ENCODE measurements at places on chromosomes 6 and 20.

DNA sequence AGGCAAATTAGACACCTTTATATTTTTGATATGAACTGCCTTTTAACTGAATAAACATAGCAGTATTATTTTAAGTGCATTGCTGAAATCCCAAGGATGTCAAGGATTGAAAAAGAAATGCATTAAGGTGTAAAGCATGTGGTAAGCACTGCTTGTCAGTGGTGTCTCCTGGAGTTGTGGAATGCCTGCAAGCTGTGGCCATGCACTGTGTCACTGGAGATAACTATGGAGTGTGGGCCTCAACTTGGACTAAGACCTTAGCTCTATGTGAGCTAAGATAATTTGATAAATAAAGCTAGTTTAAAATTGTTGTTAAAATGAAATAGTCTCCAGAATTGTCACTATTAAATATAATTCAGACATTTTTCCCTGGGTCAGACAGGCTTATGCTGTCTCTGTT lies 156.6 kb upstream of the OPRM1 start:
- DNase-seq: no peak

GRCh38 chr6:39092124-39092523 lies 22.9 kb downstream of the SAYSD1 start:
- peak; percentile 14 for DNase-seq

GRCh38 chr6:143821359-143821758 lies 21.8 kb upstream of the LTV1 start:
- DNase-seq: no peak

DNA sequence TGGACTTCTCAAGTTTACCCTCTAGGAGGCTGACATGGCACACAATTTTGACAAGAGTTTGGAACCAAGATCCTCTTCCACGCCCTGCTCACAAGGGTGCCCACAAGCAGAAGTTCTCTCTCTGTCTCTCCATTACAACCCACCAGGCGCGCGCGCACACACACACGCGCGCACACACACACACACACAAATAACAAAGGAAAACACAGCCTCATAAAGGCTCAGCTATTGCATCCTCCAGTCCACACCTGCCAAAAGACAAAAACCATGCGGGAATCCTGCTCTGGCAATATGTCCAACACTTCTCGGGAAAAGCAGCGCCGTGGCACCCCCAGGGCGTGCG lies 870 bp downstream of the PAK5 start:
- no peak for DNase-seq

- DNase-seq: no peak
Observed at GRCh38 chr20:31578448-31579138, 26.5 kb upstream of the ID1 start.

DNA sequence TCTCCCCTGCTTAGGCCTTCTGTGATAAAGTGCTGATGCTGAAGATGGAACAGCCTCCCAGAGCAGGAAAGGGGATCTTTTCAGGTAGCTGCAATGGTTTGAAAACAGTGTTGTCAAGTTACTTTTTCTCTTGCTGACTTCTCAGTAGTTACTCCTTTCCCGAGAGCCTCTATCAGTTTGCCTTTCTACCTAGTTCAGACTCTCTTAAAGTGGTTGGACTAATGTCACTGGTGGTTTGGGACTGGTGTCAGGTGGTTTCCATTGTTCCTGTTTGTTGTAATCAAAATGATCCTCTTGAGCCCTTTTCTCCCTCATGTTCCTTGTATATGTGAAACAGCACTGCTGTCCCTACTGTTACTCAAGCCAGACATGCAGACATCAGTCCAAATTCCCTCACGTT lies 91.4 kb downstream of the FAM217A start:
- DNase-seq: no peak

- no peak for DNase-seq
Observed at GRCh38 chr6:74284284-74284683, 588.3 kb downstream of the CD109 start.

- DNase-seq: no peak
Observed at GRCh38 chr6:107989166-107990094, 31.4 kb upstream of the SEC63 start.

DNA sequence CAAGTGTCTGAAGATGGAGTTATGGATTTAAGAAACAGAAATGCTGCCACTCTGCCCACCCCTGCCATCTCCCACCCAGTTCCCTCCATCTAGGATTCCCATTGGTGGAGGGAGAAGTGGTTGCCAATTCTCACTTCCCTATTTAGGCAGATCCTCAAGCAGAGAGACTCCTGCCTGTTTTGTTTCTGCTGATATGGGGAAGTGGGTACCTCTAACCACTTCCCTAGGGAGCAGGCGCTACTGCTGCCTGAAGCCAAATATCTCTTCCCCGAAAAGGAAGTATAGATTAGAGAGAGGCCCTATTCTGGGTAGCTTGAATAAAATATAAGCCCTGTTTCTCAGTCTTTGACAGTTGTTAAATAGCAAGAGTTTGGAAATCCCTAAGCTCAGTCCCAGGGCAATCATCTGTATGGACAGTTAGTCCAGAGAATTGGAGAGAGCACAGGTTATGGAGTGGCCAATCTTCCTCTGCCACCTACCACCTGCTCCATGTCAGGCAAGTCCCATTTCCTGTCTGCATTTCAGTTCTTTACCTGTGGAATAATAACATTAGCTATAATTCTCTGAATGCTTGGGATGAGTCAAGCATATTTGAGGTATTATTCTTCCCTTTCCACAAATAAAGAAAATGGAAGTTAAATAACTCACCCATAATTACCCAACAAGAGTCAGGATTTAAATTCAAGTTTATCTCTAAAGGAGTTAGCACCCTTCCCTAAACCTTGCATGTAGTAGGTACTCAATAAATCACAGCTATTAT lies 2.6 kb upstream of the ADGB start:
- no peak for DNase-seq

DNA sequence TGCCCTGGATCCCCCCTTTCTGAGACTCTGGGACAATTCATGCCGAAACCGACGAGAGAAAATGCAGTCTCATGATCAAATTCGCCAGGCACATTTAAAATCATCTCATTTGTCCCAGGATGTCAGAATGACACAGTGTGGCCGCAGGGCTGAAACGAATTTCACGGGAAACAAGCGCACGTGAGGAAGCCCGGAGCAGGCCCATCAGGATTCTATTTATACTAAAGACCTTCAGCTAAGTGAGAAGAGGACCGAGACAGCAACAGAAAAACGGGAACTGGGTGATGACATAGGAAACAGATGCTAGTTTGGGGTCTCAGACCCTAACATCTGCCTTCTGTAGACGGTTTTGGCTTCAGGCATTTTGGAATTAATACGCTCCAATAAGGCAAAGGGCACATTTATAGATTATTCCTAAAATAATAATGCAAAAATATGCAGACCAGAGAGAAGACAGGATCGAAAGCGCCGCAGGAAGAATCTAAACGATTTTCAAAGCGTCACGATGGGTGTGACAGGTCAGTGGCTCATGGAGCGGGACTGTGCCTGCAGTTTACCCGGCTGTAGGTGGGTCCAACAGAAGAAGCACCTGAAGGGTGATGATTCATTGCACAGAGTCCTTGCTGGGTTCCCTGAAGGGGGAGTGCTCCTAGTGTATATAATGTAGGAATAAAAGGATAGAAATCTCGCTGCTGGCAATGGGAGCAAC lies 80.8 kb upstream of the MPC1 start:
- no peak for DNase-seq

DNA sequence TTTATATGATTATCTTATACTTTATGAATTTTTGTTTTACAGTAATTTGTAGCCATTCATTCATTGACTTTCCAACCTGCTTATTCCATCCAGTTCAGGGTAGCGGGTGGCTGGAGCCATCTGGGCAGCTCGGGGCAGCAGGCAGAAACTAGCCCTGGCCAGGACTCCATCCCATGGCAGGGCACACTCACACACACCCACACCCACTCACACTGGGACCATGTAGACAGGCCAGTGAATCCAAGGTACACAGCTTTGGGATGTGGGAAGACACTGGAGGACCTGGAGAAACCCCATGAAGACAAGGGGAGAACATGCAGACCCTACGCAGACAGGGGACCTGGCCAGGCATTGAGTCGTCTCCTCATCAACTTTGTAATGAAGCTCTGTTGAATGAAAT lies 84.8 kb downstream of the ADGRG6 start:
- no peak for DNase-seq

- DNase-seq: peak; percentile 45
Observed at GRCh38 chr20:1005452-1006027, 3.4 kb upstream of the RSPO4 start.

DNA sequence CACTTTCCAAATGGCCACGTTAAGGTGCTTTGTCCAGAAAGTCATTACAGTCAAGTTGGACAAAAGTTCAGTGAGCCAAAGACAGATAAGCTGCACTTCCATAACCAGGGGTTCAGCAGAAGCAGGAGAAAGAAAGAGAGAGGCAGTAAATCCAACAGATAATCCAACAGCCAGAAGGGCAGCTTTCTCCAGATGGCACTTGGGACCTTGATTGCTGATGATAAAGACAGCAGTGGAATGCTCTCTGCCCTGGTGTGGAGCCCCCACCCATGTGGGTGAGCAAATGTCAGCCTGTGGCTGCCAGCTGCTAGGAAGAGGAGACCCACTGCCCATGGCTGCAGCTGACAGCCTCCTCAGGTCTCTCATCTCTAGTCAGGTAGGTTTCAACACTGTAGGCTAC lies 18.7 kb upstream of the NRSN1 start:
- no peak for DNase-seq

DNA sequence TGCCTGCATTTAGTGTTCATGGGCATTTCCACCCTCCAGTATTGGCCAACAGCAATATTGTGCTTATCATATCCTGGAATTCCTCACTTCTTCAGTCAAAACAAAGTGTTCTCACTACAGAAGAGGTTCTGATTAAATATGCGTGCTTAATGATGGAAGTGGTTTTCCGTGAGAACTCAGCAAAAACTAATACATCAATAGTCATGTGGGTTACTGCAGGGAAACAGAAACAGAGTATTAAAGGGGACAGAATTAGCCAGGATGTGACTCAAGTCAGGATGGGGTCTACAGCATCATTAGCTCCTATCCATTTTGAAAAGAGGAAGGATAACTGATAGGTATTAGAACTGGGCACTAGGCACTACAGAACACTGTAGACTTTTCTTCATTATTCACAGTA lies 384.6 kb downstream of the CDKAL1 start:
- no peak for DNase-seq

- DNase-seq: peak; percentile 19
Observed at GRCh38 chr20:45817376-45818194, 5.1 kb downstream of the UBE2C start.

DNA sequence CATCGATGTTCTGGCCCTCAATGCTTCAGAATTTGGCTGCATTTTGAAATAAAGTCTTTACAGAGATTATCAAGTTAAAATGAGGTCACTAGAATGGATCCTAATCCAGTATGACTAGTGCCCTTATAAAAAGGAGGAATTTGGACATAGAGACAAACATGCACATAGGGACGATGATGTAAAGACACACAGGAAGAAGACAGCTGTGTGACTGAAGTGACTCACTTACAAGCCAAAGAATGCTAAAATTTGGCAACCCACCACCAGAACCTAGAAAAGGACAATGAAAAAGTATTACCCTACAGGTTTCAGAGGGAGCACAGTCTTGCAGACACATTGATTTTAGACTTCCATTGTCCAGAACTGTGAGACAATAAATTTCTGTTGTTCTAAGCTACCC lies 322.8 kb upstream of the GJE1 start:
- DNase-seq: no peak

GRCh38 chr6:17480476-17480875 lies 87.1 kb downstream of the CAP2 start:
- no peak for DNase-seq

GRCh38 chr6:151166180-151166579 lies 73.6 kb upstream of the AKAP12 start:
- no peak for DNase-seq

GRCh38 chr6:10528158-10528981 lies 7.2 kb downstream of the GCNT2 start:
- peak; percentile 63 for DNase-seq

- peak; percentile 3 for DNase-seq
Observed at GRCh38 chr6:157946865-157947532, 34.7 kb upstream of the SYNJ2 start.

DNA sequence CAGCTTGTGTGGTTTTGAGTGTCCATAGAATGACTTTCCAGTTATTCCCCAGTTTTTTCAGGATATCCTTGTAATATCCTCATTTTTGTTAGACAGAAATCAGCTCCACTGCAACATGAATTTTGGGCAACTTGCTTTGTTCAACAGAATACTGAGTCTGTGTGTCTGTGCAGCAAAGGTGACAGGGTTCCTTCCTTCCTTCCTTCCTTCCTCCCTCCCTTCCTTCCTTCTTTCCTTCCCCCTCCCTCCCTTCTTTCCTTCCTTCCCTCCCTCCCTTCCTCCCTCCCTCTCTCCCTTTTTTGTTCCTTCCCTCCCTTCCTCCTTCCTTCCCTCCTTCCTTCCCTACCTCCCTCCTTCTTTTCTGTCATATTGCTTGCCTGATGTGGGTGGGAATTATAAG lies 496.5 kb downstream of the EPM2A start:
- no peak for DNase-seq

DNA sequence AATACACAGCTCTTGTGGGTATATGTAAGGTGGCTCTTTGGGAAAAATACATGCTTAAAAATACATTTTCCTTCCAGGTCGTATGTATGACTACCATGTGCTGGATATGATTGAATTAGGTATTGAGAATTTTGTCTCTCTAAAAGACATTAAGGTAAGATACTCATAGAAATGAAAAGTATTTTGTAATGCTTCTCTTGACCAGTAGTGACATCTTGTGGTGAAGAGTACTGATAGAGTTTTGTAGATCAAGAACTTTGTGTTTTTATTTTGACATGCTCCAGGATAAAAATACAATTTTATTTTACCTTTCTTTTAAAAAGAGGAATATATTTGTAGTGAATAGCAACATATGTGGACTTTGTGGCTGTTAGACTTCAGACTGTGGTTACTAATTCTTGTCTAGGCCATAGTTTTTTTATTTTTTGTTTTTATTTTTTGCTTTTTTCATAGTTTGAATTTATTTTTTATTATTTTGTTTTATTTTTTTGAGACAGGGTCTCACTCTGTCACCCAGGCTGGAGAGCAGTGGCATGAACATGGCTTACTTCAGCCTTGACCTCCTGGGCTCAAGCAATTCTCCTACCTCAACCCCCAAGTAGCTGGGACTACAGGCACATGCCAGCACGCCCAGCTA lies 17.9 kb downstream of the RPF2 start:
- DNase-seq: peak; percentile 42

GRCh38 chr20:11438412-11438811 lies 479.3 kb upstream of the BTBD3 start:
- no peak for DNase-seq

GRCh38 chr20:53625311-53626129 lies 31.9 kb upstream of the ZNF217 start:
- DNase-seq: no peak

Data from ACHN (cell line).